ENCODE measurements at places on chromosomes 6 and 20.

GRCh38 chr6:56003616-56004015 is 128.2 kb upstream of the BMP5 start:
- no peak for DNase-seq

- DNase-seq, result peak; percentile 28
Measured at GRCh38 chr20:33814238-33814712, 3.1 kb downstream of the CHMP4B start.

- DNase-seq, result peak; percentile 7
Measured at GRCh38 chr20:36541768-36542488, 609 bp downstream of the MYL9 start.

DNA sequence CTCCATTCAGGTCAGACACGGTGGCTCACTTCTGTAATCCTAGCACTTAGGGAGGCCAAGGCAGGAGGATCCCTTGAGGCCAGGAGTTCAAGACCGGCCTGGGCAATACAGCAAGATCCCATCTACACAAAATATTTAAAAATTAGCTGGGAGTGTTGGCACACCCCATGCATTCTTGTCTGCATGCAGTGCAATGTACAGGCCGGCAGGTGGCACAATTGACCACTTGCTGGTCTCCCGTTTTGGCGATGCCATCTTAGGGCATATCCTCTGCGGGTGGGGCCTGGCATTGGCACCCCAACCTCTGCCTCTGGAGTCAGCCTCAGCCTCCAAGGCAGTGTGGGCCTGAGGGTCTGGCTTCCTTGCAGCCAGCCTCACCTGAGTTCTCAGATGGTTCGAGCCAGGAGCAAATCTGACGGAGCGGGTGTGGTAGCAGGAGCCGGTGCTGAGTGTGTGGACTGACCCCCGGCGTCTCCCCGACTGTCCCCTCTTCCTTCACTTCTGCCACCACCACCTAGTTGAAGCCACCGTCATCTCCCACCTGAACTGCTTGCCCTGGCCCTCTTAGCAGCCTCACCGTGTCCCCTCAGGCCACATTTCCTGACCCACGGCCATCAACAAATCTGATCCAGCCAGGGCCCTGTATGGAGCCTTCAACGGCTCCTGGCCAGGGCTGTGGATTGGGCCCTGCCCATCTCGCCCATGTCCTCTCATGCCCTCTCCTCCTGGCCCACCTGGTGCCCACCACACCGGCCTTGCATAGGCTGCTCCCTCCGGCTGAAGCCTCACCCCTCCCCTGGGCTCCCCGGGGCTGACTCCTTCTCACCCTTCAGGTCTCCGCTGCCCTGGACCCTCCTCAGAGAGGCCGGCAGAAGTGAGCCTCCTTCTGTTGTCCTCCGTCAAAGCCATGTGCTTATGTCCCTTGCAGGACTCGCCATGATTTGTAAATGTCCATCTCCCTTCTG is 44.0 kb downstream of the EFCAB8 start:
- peak; percentile 80 for DNase-seq

- DNase-seq, result no peak
Measured at GRCh38 chr6:53566755-53567154, 21.9 kb upstream of the GCLC start.

DNA sequence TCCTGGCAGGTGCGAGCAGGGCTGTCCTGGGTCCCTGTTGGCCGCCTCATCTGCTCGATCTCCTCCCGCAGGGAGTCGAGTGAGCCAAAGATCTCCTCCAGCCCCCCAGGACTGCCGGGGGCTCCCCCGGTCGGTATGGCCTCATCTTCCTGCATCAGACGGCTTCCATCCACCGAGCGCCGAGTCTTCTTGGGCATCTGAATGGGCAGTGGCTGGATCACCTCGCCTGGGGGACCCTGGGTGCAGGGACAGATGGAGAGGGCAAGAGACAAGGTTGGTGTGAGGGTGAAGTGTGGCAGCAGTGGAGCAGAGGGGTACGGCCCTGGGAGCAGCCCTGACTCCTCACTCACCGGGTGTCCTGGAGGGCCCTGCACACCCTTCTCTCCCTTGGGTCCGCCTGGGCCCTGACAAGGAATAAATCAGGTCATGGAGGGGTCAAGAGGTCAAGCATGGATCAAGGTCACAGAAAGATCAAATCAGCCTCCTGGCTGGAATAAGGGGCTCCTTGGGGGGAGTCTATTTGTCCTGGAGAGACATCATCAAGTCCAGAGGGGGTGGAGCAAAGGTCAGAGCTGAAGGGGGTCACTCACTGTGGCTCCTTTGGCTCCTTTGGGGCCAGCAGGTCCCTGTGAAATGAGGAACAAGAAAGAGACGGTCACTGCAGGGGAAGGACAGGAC is 26.5 kb downstream of the COL11A2 start:
- DNase-seq, result no peak

DNA sequence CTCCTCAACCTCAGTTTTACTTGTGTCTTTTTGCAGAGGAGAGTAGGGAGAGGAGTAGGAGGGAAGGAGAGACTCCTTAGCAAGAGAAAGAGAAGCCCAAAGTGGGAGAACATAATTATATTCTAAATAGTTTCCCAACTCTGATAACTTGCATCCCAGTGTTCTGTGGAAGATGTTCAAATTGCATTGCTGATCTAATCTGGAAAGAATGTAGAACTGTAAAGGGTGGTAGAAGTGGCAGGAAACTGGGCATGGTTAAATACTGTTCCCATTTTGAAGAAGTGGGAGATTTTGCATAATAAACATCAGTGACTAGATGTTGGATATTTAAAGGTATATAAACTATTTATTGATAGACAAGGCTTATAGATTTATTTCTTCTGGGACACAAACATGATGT is 42.6 kb upstream of the HMGN3 start:
- DNase-seq, result no peak

- no peak for DNase-seq
Measured at GRCh38 chr6:50706575-50706974, 6.8 kb upstream of the TFAP2D start.

DNA sequence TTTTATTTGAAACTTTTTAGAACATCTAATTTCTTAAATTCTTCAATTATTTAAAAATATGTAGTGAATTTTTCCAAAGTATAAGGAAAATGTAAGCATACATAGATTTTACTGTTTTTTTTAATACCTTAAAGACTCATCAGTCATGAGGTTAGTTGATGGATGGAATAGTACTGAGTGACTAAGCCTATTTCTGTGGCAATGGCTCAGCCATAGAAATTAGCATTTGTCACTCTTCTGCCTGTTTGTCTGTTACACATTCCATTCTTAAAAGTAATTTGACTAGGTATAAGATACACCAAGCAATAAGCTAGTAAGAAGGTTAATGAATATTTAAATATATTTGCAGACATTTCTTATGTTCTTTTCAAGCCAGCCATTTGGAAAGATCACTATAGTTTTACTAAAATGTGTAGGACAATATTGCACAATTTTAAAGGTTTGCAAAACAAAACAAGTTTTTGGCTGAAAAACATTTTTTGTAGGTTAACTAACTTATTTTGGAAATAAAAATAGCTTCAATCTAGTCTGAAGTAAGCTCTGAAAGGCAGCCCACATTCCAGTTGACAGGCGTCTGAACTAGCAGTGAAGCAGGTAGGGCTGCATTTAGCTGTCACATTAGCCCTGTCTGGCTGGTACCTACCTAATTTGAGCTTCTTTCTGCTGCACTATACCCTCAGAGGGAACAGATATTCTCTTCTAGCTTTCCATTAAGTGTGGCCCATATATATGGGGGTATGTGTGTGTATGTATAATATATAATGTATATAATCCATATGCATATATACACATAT is 385.7 kb downstream of the GRIK2 start:
- no peak for DNase-seq

DNA sequence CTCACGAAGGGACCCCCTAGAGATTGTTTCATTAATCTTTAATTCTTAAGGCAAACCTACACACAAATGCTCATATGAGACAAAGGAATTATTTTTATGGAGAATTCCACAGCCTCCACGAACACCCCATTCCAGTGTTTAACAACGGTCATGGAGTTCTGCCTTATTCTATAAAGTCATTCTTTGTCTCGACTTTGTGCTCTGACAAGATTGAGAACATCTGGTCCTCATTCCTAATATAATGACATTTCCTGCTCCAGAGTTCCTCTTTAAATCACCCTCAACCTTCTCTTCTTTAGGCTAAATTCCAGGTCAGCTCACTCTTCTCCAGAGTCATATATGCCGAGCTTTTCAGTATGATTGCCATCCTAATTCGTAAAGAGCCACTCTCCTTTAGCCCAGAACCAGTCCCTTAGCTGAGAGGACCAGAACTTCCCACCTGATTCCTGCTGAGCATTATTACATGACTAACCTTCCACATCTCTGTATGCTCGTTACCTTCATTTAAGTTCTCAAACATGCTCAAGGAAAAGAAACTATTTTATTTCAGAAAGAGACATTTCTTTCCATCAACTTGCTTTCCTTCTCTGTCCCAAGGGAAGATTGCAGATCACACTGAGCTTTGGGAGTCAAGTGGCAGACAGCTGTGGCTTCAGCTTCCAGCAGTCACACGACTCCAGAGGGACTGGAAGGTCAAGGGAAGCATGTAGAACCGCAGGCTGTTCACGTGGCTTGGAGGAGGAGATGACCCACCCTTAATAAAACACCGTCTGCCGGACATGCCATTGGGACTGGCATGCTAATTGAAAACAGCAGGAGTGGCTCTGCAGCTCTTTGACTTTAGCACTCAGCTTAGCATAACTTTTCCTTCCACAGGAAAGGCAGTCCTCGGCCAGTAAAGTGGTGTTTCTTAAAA is 467.1 kb upstream of the HSF2 start:
- no peak for DNase-seq

GRCh38 chr6:41644297-41644879 is 6.1 kb downstream of the MDFI start:
- DNase-seq, result no peak

- no peak for DNase-seq
Measured at GRCh38 chr6:109051301-109052017, 43.2 kb downstream of the SESN1 start.

GRCh38 chr6:162238675-162239074 is 488.9 kb downstream of the PRKN start:
- DNase-seq, result no peak

- DNase-seq, result no peak
Measured at GRCh38 chr6:40042232-40042631, 108.0 kb upstream of the MOCS1 start.

- no peak for DNase-seq
Measured at GRCh38 chr6:429515-430121, 38.1 kb downstream of the IRF4 start.

DNA sequence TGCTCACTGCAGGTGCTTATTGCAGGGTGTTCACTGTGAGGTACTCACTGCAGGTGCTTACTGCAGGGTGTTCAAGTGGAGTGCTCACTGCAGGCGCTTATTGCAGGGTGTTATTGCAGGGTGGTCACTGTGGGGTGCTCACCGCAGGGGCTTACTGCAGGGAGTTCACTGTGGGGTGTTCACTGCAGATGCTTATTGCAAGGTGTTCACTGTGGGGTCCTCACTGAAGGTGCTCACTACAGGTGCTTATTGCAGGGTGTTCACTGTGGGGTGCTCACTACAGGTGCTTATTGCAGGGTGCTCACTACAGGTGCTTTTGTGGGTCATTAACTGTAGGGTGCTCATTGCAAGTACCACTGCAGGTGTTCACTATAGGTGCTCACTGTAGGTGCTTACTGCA is 20.2 kb downstream of the APMAP start:
- DNase-seq, result no peak

DNA sequence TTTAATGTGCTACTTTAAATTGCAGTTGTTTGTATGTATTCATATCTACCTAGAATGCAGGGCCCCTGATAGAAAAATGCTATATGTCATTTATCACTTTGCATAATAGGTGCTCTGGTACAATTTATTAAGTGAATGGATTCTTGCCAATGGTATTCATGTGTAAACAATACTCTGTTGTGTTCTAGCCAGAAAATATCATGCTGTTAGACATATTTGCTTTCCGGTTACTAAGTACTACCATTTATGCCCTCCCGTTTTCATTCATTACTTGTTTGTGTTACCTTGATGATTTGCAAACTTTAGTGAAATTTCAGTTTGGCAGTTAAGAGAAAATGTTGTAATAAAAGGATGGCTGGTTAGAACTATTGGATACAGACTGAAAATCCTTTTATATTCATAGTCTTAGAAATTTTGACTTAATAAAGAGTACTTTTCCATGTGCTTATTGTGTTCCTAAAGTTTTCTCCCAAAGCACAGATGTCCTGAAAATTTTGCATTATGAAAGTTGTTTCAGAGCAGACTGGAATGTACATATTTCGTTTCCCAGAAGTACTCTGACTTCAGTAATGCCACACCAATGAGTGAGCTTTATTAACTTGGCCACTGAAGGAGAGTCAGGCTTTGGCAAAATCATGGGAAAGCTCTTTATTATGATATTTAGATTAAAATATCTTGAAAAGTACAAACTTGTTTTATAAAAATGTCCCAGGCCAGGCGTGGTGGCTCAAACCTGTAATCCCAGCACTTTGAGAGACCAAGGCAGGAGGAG is 31.5 kb downstream of the RPF2 start:
- no peak for DNase-seq

DNA sequence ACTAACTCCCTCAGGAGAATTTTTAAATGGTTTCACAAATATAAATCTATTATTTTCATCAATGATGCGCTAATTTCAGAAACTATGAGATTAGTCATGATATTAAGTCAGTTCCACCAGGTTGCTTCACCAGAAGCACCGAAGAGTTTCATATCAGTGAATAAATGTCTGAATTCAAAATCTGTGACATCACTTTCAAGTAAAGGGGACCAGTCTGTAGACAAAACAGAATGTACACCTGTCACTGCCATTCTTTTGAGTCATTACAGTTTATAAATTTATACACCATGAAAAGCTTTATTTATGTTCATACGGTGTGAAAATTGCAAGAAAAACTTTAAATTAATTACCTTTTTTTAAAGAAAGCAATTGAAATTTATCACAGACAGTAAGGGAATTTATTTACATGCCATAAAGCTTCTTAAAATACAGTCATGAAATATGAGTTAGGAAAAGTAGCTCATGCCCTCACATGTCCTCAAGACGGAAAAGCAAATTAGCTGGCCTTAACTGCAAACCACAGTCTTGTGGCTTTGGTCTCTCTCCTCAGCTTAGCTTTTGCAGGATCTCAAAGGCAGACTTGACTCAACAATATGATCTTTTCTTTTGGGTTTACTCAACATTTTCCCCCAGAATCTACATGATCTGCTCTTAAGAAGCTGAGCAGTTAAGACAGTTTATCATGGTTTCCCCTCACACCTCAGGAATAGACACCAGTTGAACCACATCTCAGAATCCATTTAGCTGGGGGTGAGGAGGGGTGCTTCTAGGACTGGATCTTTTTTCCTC is 177.7 kb upstream of the MCHR2 start:
- no peak for DNase-seq

Measured in CD4-positive, alpha-beta T cell treated with Interleukin-6 for 4 hours (primary cell).